Heart left ventricle (tissue), 16 donors: ENCODE measurements at places on chromosomes 1 and 21.

DNA sequence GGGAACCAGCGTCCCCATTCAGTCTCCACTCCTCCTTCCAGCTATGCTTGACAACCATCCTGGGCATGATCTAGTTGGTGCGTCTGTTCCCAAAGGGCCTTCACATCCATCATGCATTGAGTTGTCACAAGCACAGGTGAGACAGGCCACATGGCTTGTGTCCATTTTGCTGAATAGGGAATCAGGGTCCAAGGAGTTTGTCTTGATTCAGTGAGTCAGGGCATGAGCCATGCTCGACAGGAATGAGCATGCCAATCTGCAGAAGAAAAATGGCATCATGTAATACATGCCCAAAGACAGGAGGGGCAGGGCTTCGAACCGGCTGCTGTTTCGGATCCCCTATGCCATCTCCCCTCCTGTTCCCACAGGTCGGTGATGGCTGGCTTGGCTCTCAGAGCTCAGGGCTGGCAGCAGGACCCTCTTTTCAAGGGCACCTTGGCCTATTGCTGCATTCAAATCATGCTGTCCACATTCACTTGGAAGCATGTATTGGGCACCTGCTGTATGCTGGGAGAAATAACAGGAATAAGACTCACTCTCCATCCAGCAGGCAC is 44.5 kb downstream of the PKP1 start:
- peak; percentile 8 for DNase-seq

DNA sequence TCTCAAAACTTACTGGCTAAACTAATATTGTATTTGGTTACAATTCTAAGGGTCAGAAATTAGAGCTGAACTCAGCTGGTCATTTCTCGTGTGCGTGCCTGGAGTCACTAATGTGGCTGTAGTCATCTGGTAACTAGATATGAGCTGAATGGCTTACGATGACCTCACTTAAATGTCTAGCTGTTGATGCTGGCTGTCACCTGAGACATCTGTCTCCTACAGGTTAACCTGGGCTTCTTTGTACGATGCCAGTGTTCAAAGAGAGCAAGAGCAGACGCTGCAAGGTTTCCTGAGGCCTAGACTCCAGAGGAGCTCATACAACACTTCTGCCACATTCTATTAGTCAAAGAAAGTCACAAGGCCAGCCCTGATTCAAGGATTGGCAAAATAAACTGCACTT is 17.1 kb upstream of the ALG6 start:
- DNase-seq, result no peak

GRCh38 chr1:215166886-215167285 is 84.3 kb downstream of the KCNK2 start:
- no peak for DNase-seq

DNA sequence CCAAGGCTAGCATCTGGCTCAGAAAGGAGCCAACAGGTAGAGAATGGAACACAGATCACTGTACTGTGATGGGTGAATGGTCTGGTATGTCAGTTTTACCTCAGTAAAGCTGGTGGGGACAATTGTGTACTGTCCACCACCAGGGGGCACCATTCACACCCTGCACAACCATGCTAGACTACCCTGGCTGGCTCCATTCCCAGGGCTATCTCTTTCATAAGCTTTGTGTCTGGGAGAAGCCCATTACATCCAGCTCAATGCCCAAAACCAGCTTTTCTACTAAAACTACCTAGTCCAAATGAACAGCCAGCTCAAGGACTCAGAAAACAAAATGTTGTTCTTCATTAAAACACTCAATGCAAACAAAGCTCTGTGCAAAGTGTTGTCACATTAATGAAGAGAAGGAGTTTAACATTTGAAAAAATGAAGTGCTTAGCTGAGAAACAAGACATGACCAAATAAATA is 62.0 kb upstream of the RASAL2 start:
- DNase-seq, result peak; percentile 92

DNA sequence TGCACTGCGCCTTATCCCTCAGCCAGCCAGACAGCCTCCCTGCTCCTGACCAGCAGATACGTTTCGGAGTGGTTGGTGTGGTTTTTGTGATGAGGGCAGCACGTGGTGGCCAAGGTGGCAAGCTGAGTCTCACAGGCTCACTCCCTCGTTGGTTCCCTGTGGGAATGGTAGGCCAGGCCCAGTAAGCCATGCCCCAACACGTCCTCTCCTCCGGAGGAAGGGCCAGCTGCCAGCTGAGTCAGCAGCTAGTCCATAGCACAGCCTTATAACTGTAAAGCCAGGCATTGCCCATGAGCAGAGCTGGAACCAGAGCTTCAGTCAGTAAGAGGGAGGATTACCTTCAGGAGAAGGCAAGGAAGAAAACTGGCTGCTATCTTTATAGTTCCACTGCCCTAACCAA is 29.5 kb downstream of the SZRD1 start:
- DNase-seq, result peak; percentile 49

GRCh38 chr1:4121293-4121684 is 221.2 kb upstream of the C1orf174 start:
- no peak for DNase-seq

- no peak for DNase-seq
Observed at GRCh38 chr1:45721207-45721606, 29.2 kb downstream of the IPP start.

- no peak for DNase-seq
Observed at GRCh38 chr21:18384771-18385170, 18.8 kb downstream of the TMPRSS15 start.

DNA sequence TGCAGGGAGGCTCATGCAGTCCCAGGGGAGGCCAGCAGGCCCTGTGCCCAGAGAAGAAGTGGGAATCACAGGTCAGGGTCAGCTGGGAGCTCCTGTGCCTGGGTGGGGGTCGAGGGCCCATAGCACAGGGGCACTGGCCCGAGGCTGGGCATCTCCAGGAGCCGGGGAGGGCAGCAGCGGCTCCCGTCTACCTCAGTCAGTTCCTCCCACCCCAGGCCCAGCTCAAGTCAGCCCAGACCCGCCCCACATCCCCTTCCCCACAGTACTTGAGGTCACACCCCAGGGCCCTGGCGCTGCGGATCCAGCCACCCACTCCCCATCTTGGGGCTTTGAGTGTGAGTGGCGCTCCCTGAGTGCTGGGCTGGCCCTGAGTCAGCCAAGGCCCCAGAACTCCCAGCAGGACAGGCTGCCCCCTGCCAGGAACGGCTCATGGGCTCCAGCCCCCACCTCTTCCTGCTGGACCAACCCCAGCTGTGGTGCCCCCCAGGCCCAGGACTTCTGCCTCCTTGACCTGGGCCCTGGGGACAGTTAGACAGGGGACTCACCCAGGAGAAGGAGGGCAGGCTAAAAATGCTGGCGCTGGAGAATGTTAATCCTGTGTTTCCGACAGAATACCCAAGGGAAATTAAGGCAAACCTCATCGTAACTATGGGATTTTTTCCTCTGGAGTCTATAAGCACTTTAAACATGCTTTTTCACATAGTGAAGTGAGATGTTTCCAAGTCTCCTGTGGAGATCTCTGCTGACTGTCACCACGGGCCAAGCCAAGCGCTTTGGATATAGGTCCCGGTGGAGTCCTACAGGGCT is 68.8 kb upstream of the COL6A1 start:
- DNase-seq, result peak; percentile 37

DNA sequence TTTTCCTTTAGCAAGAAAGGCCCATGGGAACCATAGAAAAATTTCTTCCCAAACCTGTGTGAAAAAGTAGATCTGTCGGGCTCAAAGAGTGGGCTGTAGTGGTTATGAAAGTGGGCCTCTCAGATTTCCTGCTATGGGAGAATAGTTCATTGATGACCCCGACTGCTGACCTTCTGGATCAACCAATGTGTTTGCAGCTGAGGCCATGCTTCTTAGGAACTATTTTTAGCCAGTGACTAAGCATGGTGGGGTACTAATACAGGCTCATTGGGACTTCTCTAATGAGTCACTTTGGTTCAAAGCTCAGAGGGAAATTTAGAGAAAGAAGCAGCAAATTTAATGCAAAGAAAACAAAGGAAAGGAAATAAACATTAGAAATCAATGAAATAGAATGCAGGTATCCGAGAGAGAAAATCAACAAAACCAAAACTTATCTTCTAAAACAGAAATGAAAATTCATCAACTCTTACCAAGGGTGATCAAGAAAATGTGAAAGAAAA is 12.6 kb upstream of the PSMA5 start:
- peak; percentile 40 for DNase-seq

GRCh38 chr1:24915816-24916602 is 14.1 kb downstream of the RUNX3 start:
- DNase-seq, result no peak
